CD4-positive, alpha-beta T cell treated with Interleukin-12 subunit alpha and Interleukin-12 subunit beta, for 1 hour (primary cell): ENCODE measurements at places on chromosomes 3 and 15.

DNA sequence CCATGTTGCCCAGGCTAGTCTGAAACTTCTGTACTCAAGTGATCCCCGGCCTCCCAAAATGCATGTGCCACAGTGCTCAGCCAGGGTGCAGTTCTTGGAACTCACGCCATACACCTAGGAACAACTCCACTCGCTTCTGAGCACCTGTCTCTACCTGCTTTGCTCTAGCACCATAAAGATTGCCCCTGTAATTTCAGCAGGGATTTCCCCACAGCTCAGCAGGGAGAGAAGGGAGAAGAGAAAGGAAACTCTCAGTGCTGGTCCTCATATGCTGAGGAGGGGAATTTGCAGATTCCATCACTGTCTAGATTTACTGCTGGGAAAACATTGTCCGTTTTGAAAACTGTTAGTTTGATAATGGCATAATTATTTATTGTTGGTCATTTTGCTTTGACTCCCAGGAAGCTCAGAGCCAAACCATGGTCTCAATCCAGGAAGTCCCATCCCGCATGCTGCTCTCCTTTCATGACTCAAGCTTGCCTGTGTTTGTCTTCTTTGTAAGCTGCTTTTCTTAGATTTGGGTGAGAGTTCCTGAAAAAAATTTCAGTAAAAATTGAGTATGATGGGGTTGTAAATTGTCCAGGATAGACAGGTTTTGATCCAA, 24.2 kb downstream of the TRIM71 start:
- DNase-seq, result no peak

DNA sequence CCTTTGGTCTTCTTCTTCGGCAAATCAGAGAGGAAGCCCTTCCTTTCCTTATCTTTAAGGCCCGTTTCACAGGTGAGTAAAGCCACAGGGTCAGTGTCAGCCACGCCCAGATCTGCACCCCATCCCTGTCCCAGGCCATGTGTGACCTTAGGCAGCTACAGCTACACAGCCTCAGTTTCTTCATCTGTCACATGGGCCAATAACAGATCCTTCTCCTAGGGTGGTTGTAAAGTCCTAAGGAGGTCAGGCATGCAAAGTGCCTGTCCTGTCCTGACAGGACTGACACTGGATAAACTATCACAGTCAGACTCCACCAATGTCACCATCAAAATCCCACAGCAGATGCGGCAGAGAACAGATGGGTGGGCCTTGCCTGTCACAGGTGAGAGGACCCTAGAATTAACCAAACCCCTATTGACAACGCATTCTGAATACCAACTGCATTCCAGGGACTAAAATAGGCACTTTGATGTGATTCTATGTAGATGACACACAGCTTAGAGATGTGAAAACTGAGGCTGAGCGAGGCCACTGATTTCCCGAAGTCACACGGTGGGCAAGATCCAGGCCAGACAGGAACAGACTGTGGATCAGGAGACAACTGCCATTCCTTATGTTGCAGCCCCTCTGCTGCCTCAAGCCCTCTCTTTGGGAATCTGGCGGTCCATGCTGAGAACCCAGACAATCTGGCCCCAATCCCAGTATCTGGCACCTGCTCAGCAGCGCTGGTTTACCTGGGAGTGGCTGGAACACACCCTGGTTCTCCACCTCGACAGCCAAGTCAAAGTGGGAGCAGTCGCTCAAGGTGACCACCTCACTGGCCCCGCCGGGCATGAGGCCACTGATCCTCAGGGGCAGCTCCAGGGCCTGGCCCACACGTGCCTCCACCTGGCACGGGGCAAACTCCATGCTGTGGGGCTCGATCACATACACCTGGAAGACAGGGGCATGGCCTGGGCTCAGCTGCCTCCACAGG, 48.7 kb downstream of the NUP210 start:
- DNase-seq, result no peak

- no peak for DNase-seq
Observed at GRCh38 chr3:161199926-161200325, 21.2 kb upstream of the NMD3 start.

GRCh38 chr3:134600685-134601463, 49.9 kb downstream of the KY start:
- peak; percentile 42 for DNase-seq

GRCh38 chr15:92749216-92749615, 93.6 kb upstream of the FAM174B start:
- no peak for DNase-seq

DNA sequence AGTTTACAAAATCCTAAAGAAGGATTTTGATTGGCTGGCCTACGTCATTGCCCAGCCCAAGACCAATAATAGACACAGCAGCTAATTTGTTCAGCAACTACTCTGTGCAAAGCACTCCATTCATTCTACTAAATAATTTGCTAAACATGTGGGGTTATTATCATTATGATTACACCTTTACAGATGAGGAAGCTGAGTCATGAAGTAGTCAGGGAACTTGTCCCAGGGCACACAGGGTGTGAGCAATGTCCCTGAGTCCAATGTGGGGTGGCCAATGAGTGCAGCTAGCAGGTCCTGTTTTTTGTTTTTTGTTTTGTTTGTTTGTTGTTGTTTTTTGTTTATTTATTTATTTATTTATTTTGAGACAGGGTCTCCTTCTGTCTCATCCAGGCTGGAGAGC, 183.6 kb downstream of the ABHD5 start:
- DNase-seq, result no peak

DNA sequence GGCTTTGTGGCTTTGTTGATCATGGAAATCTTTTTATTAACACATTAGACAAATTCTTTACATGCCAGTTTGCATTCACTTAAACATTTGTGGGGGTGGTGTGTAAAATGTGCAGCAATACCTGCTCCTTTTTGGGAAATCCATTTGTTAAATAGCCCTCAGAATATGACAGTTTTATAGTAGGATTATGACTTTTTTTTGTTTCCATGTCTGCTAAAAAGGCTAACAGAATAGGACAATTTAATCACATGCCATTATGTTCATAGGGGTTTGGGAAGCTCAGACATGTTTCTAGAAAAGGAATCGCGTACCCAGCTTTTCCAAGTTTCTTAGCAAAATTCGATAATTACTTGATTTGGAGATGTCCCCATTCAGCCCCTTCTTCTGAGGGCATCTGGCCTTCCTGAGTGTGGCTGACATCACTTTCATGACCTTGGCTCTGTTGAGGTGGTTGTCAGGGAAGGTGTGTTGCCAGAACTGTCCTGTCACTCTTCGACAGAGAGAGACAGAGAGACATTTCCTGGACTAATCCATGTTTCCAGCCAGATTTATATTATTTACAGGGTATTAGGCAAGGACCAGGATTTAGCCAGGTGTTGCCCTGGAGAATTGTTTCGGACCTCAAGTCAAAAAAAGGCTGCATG, 126.4 kb downstream of the PTPRG start:
- DNase-seq, result no peak

GRCh38 chr15:78110096-78110495, 17.7 kb downstream of the SH2D7 start:
- no peak for DNase-seq

DNA sequence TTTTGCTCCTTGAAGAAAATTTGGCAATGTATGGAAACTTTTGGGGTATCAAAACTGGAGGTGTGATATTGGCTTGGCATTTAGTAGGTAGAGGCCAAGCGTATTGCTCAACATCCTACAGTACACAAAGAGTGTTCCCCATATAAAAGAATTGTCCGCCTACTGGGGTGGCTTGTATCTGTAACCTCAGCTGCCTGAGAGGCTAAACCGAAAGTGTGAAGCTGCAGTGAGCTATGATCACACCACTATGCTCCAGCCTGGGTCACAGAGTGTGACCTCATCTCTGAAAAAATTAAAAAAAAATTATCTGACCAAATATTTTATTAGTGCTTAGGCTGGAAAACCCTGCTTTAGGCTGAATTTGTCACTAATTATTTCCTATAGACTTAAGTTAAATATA, 483.9 kb downstream of the PYDC2 start:
- DNase-seq, result no peak

DNA sequence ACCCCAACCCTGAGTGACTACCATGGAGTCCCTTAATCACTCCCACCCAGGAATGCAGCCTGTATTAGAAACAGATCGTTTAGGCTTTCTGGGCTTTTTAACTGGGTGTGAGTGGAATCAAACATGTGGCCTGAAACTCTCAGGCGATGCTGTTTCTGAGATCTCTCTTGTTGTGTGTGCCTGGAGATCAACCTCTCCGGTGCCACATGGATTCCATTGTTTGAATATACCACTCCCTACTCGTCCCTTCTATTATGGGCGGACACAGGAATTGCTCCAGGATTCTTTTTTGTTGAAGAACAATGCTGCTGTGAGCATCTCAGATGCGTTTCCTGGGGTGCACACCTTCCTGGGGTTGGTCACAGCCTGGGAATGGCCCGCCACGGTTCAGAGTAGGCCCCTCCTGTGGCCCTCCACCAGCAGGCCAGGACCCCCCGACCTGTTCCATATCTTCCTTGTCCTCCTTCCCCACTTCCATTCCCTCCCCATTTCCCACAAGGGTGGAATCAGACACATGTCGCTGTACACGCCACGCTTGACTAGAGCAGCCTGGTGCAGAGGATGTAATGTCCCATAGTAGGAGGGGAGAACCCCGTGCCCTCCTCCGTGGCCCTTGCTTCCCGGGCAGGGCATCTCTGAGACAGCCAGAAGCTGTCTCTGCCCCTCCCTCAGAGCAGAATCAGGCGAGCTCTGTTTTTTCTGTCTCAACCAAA, 36.4 kb upstream of the PRR23E start:
- no peak for DNase-seq
